ENCODE measurements at places on chromosomes 12 and 14.

DNA sequence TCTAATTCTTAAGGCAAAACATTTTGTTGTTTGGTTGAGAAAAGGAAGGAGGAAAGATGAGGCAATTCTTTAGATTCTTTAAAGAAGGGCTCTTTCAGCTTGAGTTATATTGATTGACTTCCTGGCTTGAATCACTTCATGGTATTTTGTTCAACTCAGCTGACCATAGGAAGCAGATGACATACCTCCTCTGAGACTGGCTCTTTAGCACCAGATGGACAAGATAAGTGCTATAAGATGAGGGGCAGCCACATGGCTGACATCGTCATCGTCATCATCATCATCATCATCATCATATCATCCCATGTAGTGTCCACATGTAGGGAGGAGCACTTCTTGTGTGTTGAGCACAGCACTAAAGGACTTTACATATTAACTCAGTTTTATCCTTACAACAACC lies 81.3 kb downstream of the SSPN start:
- DNase-seq: no peak

DNA sequence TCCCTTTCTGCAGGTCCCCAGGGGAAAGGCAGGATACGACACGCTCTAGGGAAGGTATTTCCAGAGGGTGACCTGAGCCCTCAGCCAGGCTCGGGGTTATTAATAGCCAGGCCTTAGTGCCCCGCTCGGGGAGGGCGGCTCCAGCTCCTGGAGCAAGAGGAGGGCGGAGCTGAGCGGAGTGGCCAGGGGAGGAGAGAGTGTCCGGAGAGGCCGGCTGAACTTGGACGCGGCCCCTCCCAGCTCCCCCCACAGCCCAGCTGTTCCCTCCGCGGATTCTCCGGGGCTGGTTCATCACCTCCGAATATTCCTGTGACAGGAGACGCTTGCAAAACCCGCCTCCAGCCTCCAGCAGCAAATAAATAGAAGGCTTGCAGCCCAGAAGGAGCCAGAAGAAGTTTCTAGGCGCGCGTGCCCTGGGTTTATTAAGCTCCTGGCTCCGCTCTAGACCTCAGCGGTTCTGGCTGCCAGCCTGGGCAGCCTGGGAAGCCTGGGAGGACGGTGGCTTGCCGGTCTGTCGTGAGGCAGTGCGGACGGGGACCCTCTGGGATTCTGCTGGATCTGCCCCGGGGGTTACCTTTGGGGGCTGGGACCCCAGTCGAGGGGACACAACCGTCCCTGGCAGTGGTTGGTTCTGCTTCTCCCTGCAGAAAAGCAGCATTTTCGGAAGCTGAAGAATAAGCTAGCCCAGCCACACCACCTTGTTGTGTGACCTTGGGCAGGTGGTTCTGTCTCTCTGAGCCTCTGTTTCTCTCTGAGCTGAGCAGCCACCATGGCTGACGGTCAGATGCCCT lies at the start of gene HSPB8:
TSS of gene HSPB8 (plus strand) at position 388 of the 791 bp plus-strand sequence. CDS start at position 770, 382 bp downstream.
- no peak for DNase-seq

- DNase-seq: no peak
These were observed 46.2 kb downstream of the WSCD2 start for GRCh38 chr12:108175310-108175709.

- no peak for DNase-seq
These were observed 72.0 kb upstream of the SEL1L start for GRCh38 chr14:81605660-81606059.

- no peak for DNase-seq
These were observed 18.6 kb upstream of the COL2A1 start for GRCh38 chr12:48022676-48023385.

DNA sequence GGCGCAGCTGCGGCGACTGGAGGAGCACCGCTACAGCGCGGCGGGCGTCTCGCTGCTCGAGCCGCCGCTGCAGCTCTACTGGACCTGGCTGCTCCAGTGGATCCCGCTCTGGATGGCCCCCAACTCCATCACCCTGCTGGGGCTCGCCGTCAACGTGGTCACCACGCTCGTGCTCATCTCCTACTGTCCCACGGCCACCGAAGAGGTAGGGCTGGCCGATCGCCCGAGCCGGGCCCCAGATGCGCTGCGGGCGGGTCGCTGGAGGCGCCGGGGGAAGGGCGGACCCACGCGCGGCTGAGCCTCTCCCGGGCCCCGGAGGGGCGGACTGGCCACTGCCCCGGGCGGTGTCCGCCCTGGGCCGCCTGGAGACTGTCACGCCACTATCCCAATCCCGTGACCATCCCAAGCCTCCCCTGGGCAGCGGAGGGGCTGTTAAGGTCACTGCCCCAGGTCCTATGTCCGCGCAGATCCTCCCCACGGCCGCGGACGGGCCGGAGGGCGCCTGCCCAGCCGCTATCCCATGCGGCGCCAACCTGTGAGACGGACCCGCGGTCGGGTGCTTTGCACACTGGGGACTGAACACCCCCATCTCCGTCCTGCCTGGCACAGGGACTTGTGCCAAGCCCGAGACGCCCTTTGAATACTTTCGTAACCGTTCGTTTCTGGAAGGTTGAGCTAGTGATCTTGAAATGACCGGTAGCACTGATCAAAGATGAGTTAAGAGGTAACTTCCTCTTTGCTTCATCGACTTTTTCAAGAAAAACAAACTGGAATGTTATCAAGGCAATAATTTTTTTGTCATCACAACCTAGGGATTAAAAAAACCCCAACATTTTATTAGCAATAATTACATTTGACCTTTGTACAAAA lies 725 bp downstream of the CHPT1 start:
- DNase-seq: no peak

GRCh38 chr14:101908795-101909194 lies 55.6 kb upstream of the DYNC1H1 start:
- DNase-seq: no peak

DNA sequence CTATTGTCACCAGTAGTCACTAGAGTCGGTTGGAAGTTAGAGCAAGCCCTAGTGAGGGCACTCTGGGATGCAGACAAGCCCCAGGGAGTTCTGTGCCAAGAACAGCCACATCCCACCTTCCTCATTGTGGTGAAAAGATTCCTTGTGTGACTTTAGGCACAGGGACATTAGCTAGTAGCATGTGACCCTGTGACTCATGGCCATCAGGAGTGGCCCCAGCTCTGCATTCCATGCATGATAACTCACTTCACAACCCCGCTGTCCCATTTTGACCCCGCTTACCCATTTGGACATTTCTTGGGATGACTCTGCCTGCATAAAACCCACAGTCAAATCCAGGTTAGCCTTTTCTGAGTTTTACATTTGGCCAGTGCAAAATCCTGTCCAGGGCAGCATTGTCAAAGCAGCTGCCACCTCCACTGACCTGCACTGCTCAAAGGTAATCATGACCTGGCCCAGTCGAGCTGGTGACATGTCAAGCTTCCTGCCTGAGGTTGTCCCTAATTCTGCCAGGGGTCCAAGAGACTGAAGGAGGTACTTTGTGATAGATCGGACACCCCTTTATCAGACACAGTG lies 430.5 kb downstream of the DPF3 start:
- DNase-seq: no peak

DNA sequence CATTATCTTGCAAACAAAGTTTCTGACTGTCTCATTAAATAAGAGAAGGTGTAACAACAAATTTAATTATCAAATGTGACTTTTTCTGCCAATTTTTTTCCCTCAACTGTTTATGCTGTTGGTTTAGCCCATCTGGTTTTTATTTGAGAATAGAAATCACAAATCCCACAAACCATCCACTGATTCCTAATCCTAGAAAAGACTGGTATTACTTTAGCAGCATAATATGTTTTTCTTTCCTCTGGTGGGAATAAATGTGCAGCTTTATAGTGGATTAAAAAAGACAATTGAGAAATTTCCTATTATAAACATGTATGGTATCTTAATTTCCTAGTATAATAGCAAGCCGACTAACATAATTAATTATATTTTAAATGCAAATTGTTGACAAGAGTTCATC lies 257.9 kb upstream of the FOXN3 start:
- DNase-seq: no peak

DNA sequence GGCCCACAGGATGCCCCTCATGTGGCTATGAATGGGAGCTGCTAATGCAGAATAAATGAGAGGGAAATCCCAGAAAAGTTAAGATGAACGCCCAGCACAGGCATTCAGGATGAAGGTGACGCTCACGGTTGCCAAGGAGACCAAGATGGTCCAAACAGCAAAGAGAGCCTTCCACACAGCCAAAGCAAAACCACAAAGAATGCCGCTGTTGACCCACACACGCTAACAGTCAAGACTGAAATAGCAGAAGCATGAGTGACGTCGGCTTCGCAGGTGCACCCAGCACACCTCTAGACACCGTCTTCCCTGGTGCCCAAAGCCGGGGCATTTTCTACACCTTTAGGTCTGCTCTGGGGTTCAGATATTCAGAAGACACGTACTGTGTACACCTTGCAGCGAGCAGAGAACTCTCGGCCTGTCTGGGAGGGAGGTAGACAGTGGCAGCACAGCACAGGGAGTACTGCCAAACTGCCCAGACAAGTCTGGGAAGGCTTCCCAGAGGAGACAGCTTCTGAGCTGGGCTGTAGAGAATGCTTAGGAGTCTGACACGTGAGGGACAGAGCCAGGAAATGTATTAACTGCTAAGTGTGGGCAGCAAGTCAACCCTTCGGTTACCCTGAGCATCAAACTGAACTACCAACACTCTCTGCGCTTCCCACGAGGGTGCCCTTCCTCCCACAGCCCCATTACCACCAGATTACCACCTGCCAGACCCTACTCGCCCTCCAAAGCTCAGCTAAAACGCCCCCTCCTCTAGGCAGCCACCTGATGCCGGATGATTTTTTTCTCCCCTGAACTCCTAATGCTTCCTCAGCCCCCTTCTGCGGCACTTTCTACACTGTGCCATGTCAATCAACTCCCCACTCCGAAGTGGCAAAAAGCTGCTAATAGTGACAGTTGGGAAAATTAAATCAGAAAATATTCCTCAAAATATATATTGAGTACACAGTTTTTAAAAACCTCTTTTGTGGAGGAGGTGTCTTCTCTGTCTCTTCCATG lies 50.1 kb downstream of the CCDC88C start:
- no peak for DNase-seq

DNA sequence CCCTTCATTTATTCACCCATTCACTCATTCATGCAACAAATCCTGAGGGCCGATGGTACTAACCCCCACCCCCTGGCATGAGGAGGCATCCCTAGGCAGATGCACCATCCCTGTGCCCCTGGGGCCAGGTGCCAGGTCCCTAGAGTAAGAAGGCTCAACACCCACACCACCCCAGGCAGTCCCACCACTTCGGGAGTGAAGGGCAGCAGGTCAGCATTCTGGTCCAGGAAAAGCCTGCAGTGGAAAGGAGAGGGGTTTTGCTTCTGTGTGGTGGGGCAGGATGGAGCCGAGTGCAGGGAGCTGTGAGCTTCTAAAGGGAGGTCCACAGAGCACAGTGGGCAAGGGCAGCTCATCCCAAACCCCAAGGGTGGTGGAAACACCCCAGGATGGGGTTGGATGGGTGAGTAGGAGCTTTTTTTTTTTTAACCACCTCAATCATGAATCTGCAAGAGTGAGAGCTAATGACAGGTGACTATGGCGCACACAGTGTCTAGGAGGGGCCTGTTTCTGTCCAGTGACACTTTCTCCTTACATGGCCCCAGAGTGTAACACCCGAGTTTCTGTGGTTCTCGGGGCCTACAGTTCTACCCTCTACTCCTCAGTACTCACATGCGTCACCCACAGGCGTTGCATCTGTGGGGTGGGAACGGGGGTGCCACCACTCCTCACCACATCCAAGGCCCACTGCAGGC lies 414.3 kb downstream of the TMEM121 start:
- no peak for DNase-seq

GRCh38 chr14:100586403-100587085 lies 673 bp downstream of the BEGAIN start:
- DNase-seq: no peak

GRCh38 chr12:127770118-127770517 lies 496.9 kb upstream of the TMEM132C start:
- DNase-seq: no peak

GRCh38 chr12:121668750-121669520 lies 519 bp downstream of the MORN3 start:
- DNase-seq: peak; percentile 60

DNA sequence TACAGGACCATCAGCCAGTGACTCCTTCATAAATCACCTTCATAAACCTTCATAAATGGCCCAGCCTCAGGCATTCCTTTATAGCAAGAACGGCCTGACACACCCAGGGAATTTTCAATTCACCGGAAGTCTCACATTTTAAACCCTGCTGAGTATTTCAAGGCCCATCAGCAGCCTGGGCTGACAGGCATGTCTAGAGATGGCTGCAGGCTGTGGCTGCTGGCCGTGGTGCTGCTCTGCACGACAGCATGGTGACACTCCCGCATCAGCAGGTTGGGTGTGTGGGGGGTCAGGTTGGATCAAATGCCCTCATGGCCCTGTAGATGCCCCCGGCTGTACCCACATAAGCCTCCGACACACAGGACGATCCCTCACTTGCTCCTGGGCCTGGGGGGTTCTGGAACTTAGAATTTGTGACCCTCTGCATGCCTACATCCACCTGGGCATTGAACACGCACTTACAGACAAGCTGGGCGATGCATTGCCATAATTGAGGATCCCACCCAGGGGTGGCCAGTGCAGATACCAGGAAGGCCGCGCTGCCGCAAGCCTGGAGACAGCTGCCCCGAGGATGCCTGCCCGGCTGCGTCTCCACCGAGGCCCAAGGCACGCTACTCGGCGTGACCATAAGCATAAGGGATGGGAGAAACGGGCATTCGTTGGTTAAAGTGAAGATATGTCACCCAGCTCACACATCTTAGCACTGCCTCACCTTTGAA lies 124.3 kb downstream of the PIWIL1 start:
- DNase-seq: no peak

- DNase-seq: no peak
These were observed 2.1 kb upstream of the PTPRQ start for GRCh38 chr12:80441921-80442320.

DNA sequence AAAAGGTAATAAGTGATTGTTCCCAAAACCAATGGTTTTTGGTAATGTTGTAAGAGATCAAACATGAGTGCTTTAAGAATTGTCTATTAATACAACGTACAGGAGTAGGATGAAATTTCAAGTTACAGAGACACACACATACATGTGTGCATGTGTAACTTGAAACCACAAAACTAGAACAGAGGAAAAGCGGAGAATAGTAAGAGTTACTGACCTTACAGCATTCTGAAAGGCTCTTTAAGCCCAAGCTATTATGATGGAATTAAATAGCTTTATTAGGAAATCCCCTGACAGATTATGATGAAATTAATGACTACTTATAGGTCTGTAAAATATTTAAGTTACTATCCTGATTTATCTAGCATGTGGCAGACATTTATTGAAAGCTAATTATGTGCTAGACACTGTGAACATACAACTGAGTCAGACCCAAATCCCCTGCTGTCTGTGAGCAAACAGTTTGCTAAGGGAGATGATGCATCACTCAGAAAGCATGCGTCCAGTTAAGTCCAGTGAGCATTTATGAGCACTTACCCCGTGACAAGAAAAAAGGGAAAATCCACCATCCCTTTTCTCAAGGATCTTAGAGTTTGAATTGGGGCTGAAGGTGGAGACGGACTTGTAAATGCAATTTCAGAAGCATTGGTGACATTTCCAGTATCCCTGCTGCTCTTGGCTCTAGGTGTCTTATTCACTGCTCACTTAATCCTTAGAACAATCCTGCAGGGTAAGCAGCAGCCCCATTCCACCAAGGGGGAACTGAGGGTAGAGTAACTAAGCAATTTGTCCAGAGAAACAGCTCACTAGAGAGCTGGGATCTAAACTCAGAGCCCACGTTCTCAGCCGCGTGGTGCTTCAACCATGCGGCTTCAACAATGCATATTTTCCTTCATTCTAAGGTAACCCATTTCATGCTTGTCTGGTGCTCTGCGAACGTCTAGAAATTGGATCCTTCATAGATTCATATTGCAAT lies 117.4 kb downstream of the EML1 start:
- no peak for DNase-seq

GRCh38 chr12:6354495-6355393 lies 12.9 kb upstream of the TNFRSF1A start:
- DNase-seq: no peak
